Type B pancreatic cell (in vitro differentiated cells): ENCODE measurements at places on chromosomes 16 and 17. TPM values are rescaled to one million over a fixed set of nuclear protein-coding genes. Genes with fewer than 3 reads are reported as not detected.

DNA sequence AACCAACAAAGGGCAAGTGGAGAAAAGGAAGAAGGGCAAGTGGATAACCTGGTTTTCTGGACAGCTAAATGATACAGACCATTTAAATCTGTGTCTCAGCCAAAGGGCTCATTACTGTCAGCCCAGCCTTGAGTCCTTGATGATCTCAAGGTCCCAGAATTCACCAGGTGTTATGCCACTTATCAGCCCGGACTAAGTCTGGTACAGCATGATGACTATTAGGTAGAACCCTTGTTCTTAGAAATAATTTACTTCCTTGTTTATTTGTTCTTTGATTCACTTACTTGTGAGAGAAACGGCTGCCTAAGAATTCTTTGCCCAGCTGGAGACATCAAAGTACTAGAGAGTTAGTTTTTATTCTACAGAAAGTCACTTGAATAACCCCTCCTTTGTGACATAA is 3.5 kb downstream of the PDILT start:
- DNase-seq, result no peak

The HSD11B2 gene
- total RNA-seq, result 5.4 and 8.5 TPM in 2 replicates

- DNase-seq, result no peak
These were observed 8.0 kb upstream of the GNAO1 start for GRCh38 chr16:56183266-56183665.

DNA sequence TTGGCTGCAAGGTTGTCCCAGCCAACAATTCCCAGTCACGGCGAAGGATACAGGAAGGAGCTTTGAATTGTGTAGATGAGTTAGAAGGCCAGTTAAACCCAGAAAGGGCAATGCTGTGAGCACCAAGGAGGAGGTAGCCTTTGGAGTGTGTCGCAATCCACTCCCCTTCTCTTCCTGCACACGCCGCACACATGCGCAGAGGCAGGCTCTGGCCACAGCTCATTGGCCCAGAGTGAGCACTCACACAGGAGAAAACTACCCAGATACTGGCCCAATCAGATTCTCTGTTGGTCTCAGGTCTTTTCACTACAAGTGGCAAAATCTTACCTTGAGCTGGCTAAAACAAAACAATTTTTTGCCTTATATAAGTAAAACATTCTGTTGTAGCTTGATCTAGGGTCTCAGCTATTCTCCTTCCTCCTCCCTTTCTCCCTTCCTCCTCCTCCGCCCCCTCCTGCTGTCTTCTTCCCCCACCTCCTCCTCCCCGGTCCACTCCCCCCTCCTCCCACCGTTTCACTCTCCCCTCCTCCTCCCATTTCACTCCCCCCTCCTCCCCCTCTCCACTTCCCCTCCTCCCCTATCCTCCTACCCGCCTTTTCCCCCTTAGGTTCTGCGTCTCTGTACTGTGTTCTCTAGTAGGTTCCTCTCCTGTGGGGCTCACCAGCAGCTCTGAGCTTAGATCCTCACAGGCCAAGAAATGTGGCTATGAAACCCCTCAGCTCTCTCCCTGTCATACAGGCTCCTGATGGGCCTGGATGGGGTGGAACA is 344.9 kb downstream of the CPPED1 start:
- no peak for DNase-seq

DNA sequence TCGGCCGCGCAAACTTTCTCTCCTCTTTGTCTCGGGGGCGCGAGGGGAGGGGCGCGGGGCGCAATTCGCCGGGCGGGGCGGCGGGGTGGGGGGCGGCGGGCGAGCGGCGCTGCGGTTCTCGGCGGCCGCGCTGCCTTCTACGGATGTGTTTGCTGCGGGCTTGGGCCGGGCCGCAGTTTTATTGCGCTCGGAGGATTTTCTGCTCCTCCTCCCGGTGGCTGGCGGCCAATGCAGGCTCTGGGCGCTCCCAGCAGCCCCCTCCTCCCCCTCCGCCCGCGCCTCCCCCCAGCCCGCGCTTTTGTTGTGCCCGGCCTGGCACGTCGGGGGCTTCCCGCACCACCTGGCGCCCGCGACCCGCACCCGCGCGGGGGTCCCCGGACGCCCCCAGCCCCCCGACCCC is at the start of gene TIMP2:
TSS of gene TIMP2 (minus strand) at position 154 of the 400 bp plus-strand sequence. CDS start 299 bp downstream, outside the sequence.
- DNase-seq, result peak; percentile 92

DNA sequence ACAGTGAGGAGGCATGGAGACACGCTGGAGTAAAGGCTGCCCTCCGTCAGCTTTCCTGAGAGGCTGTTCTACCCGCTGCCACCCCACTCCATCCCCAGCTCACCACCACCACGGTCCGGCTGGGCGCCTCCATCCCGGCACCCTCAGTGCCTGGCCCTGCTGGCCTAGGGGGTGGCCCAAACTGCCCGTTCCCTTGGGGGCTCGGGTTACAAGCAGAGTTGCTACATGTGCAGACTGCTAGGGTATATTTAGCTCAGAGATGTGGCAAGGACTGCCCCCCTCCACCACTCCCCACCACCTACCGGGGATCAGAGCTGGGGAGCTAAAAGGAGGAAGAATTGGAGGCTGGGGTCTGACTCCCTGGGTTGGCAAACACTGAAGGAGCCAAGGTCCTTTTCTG is 4.1 kb downstream of the CACNB1 start:
- DNase-seq, result no peak

DNA sequence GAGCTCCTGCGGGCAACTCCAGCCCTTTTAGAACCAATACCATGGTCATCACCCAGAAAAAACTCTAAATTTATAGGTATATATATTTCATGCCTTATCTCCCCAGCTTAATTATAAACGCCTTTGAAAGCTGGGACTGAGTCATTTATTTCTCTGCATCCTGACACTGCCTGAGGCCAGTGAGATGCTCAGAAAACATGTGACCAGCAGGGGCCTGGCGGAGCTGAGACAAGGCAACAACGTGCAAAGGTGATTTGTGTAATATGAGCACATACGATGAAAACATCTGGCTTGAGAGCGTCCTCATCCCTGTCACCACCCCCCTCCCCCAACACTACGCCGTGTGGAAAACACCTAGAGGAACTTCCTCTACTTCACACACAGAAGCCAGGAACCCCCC is 22.7 kb downstream of the NXN start:
- DNase-seq, result no peak

DNA sequence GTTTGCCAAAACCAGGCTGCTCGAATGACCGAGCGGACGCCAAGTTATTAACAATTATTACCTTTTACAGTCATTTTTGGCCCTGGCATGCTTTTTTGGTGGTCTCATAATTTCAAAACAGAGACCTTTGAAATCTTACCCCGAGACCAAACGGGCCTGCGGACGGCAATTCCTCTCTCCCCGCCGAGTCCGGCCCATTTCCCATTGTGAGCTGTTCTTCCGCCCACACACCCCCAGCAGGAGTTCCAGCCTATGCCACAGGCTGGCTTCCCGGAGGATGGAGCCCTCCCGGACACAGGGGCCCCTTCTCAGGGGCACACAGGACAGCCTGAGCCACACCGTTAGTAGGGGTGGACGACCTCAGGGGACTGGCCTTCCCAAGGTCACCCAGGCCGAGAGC is 130.7 kb downstream of the C16orf95 start:
- DNase-seq, result no peak

GRCh38 chr17:2025622-2026309 is 632 bp upstream of the RTN4RL1 start:
- DNase-seq, result no peak

The SLFN14 gene
- total RNA-seq, result not detected in 2 replicates

GRCh38 chr17:10156599-10156947 is 41.8 kb downstream of the GAS7 start:
- DNase-seq, result no peak

- no peak for DNase-seq
These were observed 74.3 kb downstream of the TIMM22 start for GRCh38 chr17:1071103-1071825.

DNA sequence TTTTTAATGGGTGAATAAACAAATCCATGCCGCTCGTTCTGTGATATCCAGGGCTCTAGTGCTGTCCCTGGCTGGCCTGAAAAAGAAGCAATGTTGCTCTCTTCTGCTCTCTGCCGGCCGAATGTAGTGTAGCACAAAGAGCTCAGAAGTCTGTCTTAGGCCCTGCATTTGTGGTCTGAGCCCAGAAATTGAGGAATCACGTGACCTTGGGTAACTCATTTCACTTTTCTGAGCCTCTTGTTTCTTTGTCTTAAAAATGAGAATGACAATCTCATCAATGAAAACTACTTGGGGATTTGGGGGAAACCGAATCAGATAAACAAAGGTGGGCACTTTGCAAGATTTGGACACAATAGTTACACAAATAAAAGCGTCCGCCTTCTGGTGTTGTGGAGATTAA is 381.6 kb upstream of the ASIC2 start:
- no peak for DNase-seq

GRCh38 chr16:84543253-84543652 is 38.8 kb upstream of the MEAK7 start:
- no peak for DNase-seq

DNA sequence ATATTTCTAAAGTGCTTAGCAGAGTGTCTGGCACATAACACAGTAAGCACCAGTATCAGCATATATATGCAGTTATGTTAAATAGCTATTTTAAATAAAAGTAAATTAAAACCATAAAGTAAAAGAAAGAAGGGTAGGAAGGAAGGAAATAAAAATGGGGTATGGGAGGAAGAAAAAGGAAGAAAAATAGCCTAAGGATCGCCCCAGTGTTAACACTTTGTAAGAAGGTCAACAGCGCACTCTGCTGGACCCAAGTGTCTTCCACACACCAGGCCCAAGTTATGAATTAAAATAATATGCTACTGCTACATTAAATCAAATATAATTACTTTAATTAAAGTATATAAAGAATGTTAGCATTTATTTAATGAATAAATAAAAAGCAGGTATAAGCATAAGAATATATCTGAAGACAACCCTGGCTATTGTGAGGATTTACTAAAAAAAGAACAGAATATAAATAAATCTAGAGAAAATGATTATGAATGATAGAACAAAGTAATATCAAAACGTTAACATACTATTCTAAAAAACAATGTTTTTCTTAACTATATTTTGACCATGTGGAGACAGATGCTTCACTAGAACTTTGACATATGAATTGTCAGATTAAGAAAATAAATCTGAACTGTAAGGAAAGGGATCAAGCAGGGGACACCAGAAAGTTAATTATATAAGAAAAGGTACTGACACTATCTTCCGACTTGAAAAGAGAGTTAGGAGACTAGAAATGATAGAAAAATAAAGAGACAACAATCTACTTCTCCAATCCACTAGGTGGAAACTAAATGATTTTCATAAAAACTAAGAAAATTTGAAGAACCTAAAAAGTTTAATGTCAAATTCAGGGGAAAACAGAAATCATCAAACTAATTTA is 25.9 kb downstream of the BRIP1 start:
- no peak for DNase-seq

DNA sequence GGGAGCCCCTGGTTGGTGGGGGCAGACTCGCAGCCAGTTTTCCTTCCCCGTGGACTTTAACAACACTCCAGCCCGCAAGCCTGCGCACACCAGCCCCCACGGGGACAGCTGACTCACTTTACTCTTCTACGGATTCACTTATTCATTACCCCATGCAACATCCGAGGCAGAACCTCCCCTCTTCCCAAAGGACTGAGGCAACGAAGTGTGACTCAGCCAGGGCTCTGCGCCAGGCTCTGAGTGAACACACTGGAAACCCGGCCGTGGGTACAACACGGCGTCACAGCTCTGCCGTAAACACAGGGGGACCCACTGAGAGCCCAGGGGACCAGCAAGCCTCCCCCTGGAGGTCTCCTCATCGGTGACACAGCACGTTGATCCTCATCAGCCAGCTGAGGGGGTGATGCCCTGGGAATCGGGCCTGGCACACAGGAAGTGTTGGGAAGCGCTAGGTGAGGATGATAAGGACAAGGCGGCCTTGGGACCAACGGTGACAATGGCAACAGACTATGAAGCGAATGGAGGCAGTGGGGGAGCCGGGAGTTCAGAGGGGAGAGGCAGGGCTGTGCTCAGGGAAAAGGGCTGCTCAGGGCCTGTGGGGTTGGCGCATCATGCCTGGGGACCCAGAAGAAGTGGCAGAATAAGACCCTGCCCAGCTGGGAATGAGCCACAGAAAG is 14.6 kb downstream of the COTL1 start:
- DNase-seq, result no peak

GRCh38 chr17:44223541-44224071 is 4.1 kb upstream of the UBTF start:
- DNase-seq, result no peak

The SLC9A5 gene
- total RNA-seq, result 1.0 and 4.4 TPM in 2 replicates

The SLFN11 gene
- 19.8 and 30.7 TPM in 2 replicates for total RNA-seq

The PDK2 gene
- 29.9 and 44.9 TPM in 2 replicates for total RNA-seq

The NAT9 gene
- total RNA-seq, result 54.7 and 67.2 TPM in 2 replicates

The C1QTNF1 gene
- 8.7 and 9.4 TPM in 2 replicates for total RNA-seq

GRCh38 chr16:67470359-67470758 is 10.6 kb downstream of the ATP6V0D1 start:
- no peak for DNase-seq

GRCh38 chr17:50135316-50136095 is 5.5 kb upstream of the SAMD14 start:
- DNase-seq, result no peak

DNA sequence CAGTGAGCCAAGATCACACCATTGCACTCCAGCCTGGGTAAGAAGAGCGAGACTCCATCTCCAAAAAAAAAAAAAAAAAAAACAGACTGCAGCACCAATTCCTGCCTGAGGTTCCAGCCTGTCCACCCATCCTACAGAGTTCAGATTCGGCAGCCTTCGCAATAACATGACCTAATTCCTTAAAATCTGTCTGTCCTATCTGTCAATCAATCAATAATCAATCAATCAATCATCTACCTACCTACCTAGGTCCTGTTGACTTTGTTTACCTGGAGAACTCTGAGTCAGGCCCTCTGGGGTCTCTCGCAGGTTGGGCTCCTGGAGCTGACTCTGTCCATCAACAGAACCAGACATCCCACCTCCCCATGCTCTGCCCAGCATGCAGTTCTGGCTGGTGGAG is 236.7 kb downstream of the ENGASE start:
- DNase-seq, result no peak

The SLC52A1 gene
- total RNA-seq, result 0.19 and 1.5 TPM in 2 replicates

The GPATCH8 gene
- 45.9 and 51.5 TPM in 2 replicates for total RNA-seq

DNA sequence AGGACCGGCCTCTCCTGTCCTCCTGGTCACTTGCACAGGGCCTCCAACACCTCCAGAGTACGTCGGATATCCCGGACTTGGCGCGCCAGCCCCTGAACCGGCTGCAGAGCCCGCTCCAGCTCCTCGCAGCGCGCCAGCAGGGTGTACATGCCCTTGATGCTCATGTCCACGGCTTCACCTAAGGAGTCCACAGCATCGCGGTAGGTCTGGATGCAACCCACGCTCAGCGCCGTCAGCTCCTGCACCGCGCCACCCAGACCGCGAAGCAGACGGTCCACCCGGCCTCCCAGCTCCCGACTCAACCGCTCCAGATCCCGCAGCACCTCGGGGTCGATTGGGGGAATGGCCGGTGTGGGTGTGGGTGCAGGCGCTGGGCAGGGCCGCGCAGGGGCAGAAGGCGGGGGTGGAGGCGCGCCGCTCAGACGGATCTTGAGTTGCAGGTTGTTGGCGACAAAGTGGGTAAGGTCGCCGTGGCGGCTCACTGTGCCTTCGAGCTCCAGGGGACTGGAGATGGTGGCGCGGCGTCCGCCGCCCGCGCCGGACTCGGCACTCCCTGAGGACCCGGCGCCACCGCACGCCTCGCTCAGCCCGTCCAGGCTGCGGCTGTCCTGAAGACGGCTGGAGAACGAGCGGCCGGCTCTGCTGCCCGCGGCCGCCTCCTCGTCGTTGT is 804 bp downstream of the BORCS6 start:
- DNase-seq, result no peak

- DNase-seq, result no peak
These were observed 644 bp downstream of the SEC14L5 start for GRCh38 chr16:4958510-4959438.

The CD7 gene
- total RNA-seq, result 1.4 and 1.6 TPM in 2 replicates

The CES5A gene
- not detected in 2 replicates for total RNA-seq
